Activated CD4-positive, CD25-positive, alpha-beta regulatory T cell (primary cell): ENCODE measurements at places on chromosomes 3 and 15.

- DNase-seq = no peak
These were observed 64.9 kb downstream of the TBC1D2B start for GRCh38 chr15:78012643-78013077.

DNA sequence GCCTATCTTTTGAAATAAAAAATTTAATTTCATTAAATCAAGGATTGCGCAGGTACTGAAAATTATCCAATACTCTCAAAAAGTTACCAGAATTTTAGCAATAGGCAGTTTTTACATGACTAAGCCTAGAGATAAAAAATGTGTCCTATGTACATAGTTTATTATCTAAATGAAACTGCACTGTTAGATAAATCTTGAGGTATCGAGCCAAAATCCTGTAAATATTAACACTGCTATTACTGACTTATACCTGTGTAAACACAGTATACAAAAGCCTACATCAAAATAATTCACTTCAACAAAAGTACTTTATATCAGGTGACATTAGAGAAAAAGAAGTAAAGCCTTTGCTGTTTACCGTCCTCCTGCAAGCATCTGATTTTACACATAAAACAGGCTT lies 60.7 kb downstream of the TASOR start:
- DNase-seq = no peak

- no peak for DNase-seq
These were observed 17.4 kb downstream of the NBEAL2 start for GRCh38 chr3:46996689-46997452.

- DNase-seq = no peak
These were observed 70.1 kb downstream of the AAGAB start for GRCh38 chr15:67184208-67184925.

GRCh38 chr3:37559461-37559860 lies 302.2 kb upstream of the CTDSPL start:
- no peak for DNase-seq

GRCh38 chr15:67164811-67165253 lies 89.6 kb downstream of the AAGAB start:
- DNase-seq = no peak
